ENCODE measurements at places on chromosomes 16 and 17.

- no peak for DNase-seq
These were observed 14.8 kb upstream of the AURKB start for GRCh38 chr17:8224891-8225812.

GRCh38 chr17:60158751-60159478, 9.1 kb downstream of the CA4 start:
- DNase-seq = no peak

DNA sequence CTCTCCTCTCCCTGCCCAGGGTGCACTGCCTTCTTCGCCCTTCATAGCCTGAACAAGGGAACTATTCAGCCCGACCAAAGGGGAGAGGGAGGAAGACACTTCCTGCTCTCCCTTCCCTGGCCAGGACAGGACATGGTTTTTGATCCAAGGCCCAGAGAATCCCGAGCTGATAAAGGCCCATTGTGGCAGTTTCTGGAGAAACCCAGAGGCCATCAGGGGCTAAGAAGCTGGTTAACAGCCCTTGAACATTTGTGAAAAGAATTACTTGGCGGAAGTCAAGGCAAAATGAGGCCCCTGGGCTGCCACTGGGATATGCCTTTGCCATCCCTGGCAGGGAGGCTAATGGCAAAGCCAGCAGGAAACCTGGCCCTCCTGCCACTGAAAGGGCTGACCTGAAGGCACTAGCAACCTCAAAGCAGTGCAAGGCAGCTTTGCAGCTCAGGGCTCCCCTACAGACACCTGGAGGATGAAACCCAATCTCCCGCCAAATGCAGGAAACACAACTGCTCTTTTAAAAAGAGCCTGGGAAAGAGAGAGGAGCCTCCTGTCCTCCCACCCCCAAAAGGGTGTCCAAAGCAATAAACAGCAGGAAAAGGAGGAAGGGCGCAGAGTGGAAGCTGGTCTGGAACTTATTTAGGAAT, 12.6 kb downstream of the PHB1 start:
- DNase-seq = no peak

- no peak for DNase-seq
These were observed 276.9 kb downstream of the SOX9 start for GRCh38 chr17:72397687-72398086.

DNA sequence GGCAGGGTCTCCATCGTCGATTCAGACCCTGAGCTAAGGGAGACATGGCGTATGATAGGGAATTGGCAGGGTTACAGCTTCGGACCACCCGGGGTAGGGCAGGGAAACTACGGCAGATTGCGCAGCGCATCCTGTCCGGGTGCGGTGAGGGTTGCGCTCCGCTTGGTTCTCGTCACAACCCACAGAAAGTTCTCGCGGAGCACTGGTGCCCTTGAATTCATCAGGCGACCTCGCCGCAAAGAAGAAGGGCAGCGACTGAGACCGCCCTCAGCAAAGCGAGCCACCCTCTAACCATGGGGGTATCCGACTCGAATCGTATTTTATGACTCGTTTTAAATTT, 1.2 kb downstream of the HS3ST3B1 start:
- DNase-seq = peak; percentile 55

DNA sequence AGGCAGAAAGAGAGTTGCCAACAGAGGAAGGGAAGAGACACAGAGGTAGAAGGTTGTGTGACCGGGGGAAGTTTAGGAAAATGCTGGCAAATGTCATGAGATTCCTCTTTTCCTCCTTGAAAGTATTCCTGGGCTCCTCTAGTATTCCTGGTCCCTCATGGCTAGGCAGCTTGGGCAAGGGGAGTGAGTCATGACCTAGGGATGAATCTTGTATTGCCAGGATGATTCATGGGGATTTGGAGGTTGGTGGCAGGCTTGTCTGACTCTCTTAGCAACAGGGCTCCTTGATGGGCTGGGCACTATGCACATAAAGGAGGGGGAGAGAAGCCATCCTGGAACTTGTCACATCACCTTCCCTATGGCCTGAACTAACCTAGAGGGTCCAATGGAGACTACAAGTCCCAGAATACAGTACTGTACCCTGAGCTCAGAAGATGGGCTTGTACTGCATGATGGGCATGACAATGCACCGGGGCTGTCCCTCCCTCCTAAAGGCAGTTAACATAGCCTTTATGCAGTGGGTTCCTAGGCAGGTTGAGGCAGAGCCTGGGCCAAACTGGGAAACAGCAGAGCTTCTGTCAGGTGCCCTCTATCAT, 2.1 kb upstream of the SEZ6 start:
- no peak for DNase-seq

DNA sequence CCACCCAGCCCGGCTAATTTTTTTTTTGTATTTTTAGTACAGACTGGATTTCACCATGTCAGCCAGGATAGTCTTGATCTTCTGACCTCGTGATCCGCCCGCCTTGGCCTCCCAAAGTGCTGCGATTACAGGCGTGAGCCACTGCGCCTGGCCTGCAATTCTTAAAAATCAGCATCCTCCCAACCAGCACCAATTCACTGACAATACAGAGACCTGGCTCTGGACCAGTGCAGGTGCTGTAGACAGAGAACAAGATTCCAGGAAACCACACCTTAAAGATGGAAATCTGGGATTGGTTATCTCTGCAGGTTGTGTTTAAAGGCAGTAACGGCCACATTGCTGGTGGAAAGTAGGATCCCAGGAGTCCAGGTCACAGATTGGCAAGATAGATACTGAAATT, 33.6 kb downstream of the TBC1D3B start:
- DNase-seq = no peak

- no peak for DNase-seq
These were observed 46.2 kb downstream of the GNAO1 start for GRCh38 chr16:56237451-56237930.

GRCh38 chr16:56930486-56931270, 1.3 kb upstream of the HERPUD1 start:
- DNase-seq = no peak

Data from memory B cell (primary cell).